CD8-positive, alpha-beta memory T cell (primary cell): ENCODE measurements at places on chromosomes 6 and 20.

DNA sequence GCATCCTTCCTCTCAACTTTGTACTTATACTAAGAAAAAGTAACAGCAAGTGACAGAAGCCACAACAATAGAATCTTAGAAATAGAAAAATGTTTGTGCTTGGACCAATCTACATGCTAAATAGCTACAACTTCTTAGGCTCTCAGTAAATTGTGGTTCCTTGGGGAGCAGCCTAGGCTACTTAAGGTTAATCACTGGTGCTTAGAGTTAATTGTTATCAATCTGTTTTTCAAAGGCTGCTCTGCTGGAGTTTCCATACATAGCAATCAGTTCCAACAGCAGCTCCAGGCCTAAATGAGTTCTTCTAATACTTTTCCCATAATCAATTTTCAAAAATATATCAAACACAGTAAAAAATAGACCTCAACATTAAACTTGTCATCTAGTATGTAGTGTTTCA, 571.4 kb downstream of the EPHA7 start:
- H3K4me1 ChIP-seq: no peaks in the 10 kb centered on the region
- H3K27me3 ChIP-seq: no peaks in the 10 kb centered on the region

DNA sequence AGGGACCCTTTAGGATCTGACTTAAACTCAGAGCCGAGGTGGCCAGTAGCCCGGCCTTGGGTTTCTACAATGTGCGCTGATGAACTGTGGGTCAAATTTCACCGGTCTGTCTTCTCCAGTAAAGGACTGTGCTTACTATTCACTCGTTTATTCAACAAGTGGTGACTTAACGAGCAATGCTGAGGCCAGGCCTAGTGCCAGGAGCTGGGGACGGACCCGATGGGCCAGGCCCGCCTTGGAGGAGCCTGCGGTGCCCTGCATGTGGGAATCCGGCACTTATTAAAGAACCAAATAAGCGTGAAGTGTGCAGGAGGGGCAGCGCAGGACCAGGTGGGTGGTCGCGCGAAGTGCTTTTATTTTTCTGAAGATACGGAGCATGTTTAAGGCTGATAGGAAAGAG, 24.0 kb downstream of the CTCFL start:
- H3K4me3 ChIP-seq: no peak overlapping the region
- H3K27ac ChIP-seq: no peak overlapping the region
- H3K4me1 ChIP-seq: peaks cover 6% of the 10 kb centered on the region
- H3K36me3 ChIP-seq: no peaks in the 10 kb centered on the region
- peaks cover 6% of the 10 kb centered on the region for H3K27me3 ChIP-seq

DNA sequence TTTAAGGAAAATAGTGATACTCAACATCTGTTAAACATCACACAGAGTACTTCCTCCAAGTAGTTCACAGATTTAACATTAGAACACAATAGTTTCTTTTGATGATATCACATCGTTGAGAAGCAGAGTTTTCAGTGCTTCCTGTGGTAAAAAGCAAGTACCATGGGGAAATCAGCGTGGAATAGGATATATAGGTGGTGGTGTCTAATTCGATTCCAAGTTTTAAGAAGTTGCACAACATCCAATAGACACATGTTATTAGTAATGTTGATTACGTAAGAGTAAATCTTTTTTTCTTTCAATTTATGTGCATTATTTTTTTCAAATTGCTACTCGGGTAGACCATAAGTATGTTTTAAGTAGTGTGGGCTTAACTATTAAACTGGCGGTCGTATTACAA, 360.7 kb downstream of the NKAIN2 start:
- no peak for DNase-seq
- no peak overlapping the region for H3K4me3 ChIP-seq
- no peaks in the 10 kb centered on the region for H3K27me3 ChIP-seq
- H3K27ac ChIP-seq: no peak overlapping the region
- H3K4me1 ChIP-seq: no peaks in the 10 kb centered on the region

DNA sequence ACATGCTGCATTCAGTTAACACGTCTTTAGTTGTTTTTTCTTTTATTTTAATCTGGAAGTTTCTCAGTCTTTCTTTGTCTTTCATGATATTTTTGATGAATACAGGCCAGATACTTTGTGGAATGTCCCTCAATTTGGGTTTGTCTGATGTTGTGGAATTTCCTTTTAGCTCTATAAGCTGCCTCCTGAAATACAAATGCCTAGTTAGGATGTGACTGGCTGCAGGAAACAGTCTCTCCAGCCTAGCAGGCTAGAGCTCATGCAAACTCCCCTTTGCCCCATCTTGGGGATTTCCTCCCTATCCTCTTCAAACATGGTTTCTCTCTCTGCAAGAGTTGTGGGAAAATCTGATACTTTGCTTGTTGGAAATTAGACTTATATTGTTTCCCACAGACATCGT, 89.3 kb upstream of the JAG1 start:
- H3K27ac ChIP-seq: no peak overlapping the region
- no peak for DNase-seq
- no peak overlapping the region for H3K4me3 ChIP-seq
- H3K4me1 ChIP-seq: no peaks in the 10 kb centered on the region
- H3K36me3 ChIP-seq: no peaks in the 10 kb centered on the region

DNA sequence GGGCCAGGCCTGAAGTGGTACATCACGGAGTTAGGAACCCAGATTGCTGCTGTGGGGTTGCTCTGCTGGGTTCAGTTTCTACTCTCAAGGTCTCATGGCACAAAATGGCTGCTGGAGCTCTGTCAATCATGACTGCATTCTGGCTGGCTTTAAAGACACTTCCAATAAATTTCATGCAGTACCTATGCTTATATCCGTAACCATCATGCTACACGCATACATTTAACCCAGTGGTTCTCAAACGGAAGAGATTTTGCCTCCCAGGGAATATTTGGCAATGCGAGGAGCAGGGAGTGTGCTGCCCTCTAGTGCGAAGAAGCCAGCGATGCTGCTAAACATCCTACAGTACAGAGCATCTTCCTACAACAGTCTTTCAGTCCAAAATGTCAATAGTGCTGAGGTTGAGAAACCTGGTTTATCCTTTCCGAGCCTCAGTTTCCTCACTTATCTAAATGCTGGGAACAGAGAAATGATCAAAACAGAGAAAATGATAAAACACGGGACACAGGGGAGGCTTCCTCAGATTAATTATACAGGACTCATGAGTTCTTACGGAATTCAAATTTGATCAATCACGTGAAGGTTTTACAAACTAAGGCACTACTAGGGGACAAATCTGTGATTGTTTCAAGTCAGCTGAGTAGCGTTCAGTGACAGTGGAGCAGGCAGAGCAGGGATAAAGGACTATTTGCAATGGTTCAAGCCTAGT, 9.6 kb upstream of the SLC2A10 start:
- H3K4me1 ChIP-seq: no peaks in the 10 kb centered on the region
- H3K27ac ChIP-seq: no peak overlapping the region
- H3K4me3 ChIP-seq: no peak overlapping the region
- no peaks in the 10 kb centered on the region for H3K27me3 ChIP-seq
- no peak for DNase-seq

DNA sequence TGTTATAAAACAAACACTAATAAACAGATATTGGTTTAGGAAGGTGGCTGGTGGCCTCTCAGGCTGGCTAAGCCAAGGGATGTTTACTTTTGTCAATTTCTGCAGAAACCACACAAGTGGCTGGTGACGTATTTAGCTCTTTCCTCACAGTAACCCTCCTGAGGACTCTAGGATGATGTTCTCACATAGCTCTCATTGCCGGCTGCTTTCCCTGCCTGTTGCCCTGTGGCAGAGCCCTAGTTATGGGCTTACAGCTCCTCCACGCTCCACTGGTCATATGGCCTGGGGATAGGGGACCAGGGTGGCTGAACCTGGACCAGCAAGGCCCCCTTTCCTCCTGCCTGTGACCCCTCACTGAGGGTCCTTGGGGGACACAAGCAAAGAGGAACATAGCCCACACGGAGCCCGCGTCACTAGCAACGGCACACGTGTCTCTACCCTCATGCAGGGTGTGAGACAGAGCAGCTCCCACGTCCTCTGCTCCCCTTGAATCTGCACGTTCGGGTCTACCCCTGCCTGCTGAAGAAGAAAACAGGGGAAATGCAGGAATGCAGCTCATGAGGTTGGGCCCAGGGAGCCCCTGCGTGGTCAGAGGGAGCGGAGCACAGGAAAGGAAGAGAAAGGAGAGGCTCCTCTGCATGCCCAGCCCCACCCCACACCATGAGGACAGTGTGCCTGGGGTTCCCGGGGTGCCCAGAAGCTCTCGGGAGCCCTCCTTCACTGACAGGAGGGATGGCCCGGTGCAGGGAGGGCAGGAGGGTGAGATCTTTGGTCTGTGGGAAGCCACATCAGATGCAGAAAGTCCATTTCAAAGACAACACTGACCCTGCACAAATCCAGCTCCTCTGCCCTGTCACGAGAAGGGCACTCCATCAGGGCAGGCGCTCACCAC, 13.9 kb downstream of the RAMACL start:
- H3K27me3 ChIP-seq: no peaks in the 10 kb centered on the region
- DNase-seq: no peak
- no peak overlapping the region for H3K27ac ChIP-seq
- H3K36me3 ChIP-seq: no peaks in the 10 kb centered on the region
- no peaks in the 10 kb centered on the region for H3K4me1 ChIP-seq

GRCh38 chr6:161305860-161306259, 32.0 kb upstream of the AGPAT4 start:
- H3K27me3 ChIP-seq: no peaks in the 10 kb centered on the region
- H3K27ac ChIP-seq: no peak overlapping the region
- no peaks in the 10 kb centered on the region for H3K4me1 ChIP-seq
- no peaks in the 10 kb centered on the region for H3K36me3 ChIP-seq

DNA sequence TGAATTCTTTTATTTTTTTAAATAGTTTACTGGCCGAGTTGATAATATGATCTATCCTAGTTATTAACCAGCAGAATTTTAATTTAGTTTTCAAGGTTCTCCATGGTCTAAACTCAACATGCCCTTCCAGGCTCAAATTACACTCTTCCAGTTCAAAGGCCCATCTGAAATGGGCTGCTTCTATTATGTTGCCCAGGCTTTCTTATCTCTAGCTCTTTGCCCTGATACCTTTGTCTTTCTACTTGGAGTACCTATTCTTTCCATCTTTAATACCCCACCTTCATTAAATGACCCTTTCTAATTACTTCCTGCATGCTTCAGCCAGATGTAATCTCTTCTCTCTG, 541.2 kb upstream of the FLRT3 start:
- no peak for DNase-seq
- H3K4me1 ChIP-seq: no peaks in the 10 kb centered on the region
- H3K27me3 ChIP-seq: no peaks in the 10 kb centered on the region
- no peaks in the 10 kb centered on the region for H3K36me3 ChIP-seq
- no peak overlapping the region for H3K27ac ChIP-seq

DNA sequence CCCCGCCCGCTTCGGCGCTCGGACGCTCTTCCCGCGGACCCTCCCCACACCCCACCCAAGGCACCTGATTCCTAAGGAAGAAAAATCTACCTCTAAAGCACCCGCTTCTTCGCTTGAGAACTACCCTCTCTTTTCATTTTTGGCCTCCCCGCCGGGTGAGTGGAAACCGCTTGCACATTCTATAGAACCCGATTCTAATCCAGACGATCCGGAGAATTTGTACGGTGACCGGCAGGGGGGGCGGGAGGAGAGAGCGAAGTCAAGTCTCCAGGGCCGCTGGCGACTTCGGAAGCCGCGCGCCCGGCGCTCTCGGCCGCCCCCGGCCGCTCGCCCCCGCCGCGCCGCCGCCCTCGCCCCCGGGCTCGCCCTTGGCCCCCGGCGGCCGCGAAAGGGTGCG, at the start of gene RBM24:
Gene RBM24 (plus strand): TSS at position 262 of the 397 bp plus-strand sequence. CDS start 221 bp downstream, outside the sequence.
- no peaks in the 10 kb centered on the region for H3K4me1 ChIP-seq
- H3K4me3 ChIP-seq: no peak within 1 kb of the TSS
- H3K36me3 ChIP-seq: no peaks in the 10 kb centered on the region
- H3K27me3 ChIP-seq: peaks cover 10% of the 10 kb centered on the region
- no peak within 1 kb of the TSS for H3K27ac ChIP-seq
